ENCODE measurements at places on chromosomes 5 and 9.
A peak's percentile ranks its signal among the peaks of the same experiment; 100 is the strongest.

GRCh38 chr5:170104299-170104698 lies 1.4 kb upstream of the FOXI1 start:
- DNase-seq: no peak

DNA sequence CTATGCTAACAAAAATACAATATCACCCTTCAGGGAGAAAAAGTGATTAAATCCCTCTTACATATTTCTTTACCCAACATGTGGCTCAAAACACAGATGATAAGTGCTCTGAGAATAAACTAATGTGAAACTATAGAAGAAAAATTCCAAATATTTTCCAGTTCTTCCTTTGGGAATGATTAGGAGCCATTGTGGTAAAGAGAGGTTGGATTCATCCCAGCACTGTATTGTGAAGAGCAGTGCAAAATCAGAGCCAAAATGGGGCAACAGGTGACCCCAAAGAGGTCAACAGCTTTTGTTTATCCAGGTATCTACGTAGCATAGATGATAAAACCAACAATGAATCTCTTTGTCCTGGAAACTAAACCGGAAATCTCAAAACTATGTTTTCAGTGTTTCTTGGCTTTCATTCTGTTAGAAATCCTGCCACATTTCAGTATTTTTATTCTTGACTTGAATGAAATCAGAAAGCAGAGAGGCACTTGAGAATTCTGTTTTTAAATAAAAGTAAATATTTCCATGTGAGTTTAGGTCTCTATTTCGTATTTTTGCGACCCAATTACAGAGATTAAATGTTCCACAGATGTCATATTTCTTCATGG lies 120.4 kb upstream of the FST start:
- no peak for DNase-seq

GRCh38 chr9:3262826-3263529 lies 262.8 kb downstream of the RFX3 start:
- no peak for DNase-seq

DNA sequence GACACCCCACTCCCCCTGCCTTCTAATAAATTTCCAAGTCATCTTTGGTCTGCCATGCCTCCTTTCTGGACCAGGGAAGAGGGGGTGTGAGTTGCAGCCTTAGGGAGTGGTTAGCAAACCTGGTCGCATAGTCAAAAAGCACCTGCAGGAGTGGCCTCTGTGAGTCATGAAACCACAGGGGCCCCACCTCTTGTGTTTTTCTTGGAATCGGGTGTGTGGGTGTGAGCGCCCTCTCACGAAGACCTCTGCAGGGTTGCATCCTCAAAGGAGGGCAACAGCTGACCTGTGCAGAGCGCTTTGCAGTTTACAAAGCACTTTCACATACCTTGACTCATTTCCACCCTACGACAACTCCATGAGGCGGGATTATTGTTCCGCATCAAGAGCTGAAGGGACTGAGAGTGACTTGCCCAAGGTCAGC lies 36.8 kb upstream of the TEX48 start:
- peak; percentile 73 for DNase-seq

Data from stimulated activated CD8-positive, alpha-beta memory T cell treated with anti-CD3 and anti-CD28 coated beads, Interleukin-7, amount 100 ng/mL, for 24 hours (primary cell).